Foreskin fibroblast (primary cell): ENCODE measurements at places on chromosomes 2 and 18.

GRCh38 chr2:25301453-25302352, 40.0 kb downstream of the DNMT3A start:
- peak; percentile 91 for DNase-seq

- DNase-seq = no peak
Observed at GRCh38 chr2:173684896-173685459, 280.2 kb downstream of the SP3 start.

DNA sequence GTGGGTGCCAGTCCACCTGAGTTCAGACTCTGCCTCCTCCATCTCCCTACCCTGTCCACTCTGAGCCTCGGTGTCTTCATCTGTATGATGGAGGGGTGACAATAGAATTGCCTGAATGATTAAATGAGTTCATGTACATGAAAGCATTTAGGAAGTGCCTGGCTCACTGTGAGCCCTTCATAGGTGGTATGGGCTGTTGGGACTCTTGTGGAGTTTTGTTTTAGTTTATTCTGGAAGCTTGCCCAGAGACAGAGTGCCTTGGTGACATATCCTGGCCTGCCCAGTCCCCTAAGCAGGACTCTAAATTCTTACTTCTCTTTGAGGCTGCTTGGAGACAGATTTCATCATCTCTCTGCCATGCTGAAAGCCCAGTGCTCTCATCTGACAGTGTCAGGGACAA, 24.5 kb upstream of the GIGYF2 start:
- DNase-seq = no peak

DNA sequence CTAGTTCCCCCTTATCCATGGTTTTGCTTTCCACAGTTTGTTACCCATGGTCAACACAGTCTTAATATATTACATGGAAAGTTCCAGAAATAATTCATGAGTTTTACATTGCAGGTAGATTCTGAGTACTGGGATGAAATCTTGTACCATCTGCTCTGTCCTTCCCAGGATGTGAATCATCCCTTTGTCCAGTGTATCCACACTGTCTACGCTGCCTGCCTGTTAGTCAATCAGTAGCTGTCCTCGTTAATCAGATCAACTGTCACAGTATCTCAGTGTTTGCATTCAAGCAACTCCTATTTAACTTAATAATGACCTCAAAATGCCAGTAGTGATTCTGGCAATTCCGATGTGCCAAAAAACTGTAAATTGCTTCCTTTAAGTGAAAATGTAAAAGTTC, 76.3 kb downstream of the DYNC1I2 start:
- no peak for DNase-seq

DNA sequence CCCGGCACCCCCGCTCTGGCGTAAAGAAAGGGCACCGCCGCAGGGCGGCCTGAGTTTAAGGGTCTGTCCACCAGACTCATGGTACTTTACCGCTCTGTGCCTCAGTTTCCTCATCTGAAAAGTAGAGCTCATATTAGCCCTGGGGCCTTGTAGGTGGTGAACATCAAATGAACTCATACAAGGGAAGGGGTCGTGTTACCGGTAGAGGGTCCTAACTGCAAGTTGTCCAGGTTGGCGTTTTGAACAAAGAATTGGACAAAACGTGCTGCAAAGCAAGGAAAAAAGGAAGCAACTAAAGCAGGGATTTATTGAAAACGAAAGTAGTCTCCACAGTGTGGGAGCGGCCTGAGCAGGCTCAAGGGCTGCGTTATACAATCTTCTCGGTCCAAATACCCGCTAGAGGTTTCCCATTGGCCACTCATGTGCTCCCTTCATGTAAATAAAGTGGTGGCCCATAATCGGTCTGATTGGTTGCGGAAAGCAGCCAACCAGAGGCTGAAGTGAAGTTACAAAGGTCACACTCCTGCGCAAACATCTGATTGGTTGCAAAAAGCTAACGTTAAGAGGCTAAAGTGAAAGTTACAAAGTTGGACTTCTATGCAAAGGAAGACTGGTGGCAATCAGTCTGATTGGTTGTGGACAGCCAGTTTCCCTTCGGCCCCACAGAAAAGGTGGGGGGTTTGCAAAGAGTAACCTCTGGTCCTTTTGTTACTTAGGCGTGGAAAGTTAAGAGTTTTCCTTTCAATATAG, 80.7 kb upstream of the LDLRAD4 start:
- no peak for DNase-seq

DNA sequence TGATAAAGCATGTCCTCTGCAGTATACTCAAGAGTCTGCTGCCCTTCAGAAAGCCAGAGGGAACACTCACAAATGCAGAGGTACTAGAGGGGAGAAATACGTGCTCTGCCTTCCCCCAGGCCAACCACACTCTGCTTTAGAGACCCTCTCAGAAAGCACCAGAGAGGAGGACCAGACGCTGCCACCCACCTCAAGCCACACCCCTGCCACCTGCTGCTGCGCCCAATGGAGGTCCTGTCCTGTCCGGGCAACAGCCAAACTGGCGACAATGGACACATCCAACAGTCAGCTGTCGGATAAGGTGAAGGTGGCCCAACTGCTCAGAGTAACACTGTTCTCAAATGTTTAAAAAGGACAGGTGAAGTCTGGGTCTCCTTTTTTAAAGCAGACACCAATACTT, 44.6 kb downstream of the FAM168B start:
- DNase-seq = no peak

DNA sequence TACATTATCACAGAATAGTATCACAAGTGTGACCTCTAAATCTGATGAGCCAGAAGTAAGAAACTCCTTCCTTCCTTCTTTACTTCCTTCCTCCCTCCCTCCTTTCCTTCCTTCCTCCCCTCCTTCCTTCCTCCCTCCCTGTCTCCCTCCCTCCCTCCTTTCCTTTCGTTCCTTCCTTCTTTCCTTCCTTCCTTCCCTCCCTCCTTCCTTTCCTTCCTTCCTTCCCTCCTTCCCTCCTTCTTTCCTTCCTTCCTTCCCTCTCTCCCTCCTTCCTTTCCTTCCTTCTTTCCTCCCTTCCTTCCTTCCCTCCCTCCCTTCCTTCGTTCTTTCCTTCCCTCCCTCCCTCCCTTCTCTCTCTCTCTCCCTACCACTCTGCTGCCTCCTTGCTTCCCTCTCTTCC, 359.2 kb downstream of the OSR1 start:
- DNase-seq = no peak
